ENCODE measurements at places on chromosomes 2 and 18.
A peak's percentile ranks its signal among the peaks of the same experiment; 100 is the strongest.

GRCh38 chr18:1075322-1075721, 170.7 kb downstream of the ADCYAP1 start:
- ATAC-seq = no peak
- H3K36me3 ChIP-seq = no peaks in the 10 kb centered on the region
- H3K27me3 ChIP-seq = no peaks in the 10 kb centered on the region
- no peak overlapping the region for H3K4me3 ChIP-seq

- no peaks in the 10 kb centered on the region for H3K27me3 ChIP-seq
- H3K4me1 ChIP-seq = peaks cover 13% of the 10 kb centered on the region
- no peak for ATAC-seq
- no peaks in the 10 kb centered on the region for H3K36me3 ChIP-seq
Measured at GRCh38 chr2:60294901-60295635, 258.4 kb downstream of the BCL11A start.

GRCh38 chr2:47488870-47489584, 86.1 kb downstream of the MSH2 start:
- H3K4me1 ChIP-seq = peaks cover 11% of the 10 kb centered on the region
- H3K4me3 ChIP-seq = no peak overlapping the region
- H3K27ac ChIP-seq = no peak overlapping the region
- H3K36me3 ChIP-seq = peaks cover 16% of the 10 kb centered on the region
- no peak for ATAC-seq

DNA sequence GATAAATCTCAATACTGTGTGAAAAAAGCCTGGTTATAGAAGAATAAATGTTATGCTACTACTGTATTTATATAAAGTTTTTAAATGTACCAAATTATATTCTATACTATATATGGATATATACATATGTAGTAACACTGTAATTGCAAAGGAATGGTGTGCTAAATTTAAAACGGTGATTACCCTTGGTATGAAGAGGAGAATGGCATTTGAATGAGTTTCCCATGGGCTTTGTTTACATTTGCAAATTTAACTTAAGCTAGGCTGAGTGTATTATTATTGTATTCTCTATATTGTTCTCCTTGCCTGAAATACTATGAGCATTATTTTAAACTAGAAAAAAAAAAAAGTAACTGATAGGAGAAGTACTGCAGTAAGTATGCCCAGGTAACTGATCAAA, 4.7 kb upstream of the SP3 start:
- H3K36me3 ChIP-seq = peaks cover 6% of the 10 kb centered on the region
- no peak for ATAC-seq
- no peak overlapping the region for H3K27ac ChIP-seq
- no peak overlapping the region for H3K4me3 ChIP-seq
- H3K27me3 ChIP-seq = no peaks in the 10 kb centered on the region

DNA sequence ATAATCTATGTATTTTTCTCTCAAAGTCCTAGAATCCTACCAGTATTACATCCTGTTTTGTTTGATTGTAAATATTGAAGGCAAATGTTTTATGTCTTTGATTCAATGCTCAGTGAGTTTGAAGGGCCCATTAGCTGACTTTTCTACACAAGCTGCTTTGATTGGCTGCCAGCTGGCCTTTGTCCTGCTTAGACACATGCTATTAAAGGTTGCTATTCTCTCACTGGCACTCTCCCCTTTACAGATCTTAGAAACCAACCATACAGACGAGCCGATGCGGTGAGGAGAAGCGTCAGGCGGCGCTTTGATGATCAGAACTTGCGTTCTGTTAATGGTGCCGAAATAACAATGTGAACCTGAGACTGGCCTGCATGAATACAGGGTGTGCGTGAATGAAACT, 69.7 kb downstream of the PRPF40A start:
- no peaks in the 10 kb centered on the region for H3K27me3 ChIP-seq
- H3K4me1 ChIP-seq = no peaks in the 10 kb centered on the region
- peaks cover 5% of the 10 kb centered on the region for H3K36me3 ChIP-seq
- no peak overlapping the region for H3K27ac ChIP-seq

DNA sequence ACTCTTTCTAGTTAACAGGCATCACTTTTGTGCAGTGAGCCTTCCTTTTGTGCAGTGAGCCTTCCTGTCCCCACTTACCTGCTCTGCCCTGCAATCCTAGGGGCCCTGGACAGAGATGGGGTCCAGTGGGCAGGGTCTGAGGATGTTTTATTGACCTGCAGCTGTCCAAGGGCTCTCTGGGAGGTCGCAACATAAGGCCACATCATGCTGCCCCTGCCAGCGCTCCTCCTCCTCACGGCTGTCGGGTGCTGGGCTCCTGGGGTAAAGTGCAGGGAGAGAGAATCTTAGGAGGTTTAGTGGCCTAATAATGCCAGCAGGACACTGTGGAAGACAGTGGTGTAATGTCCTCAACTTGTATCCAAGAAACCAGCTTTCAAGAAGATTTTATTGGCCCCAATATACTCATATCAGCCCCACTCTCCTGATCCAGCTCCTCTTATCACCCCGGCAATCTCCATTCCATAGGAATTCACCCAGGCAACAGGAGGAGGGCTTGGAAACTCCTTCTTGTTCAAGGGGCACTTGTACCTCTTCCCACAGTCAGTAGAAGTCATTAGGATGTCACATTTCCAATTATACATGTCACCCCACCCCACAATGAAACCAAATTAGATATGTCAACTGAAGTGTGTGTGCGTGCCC, 41.9 kb upstream of the ASB18 start:
- H3K27me3 ChIP-seq = peaks cover 16% of the 10 kb centered on the region
- no peak overlapping the region for H3K4me3 ChIP-seq
- H3K4me1 ChIP-seq = no peaks in the 10 kb centered on the region
- no peaks in the 10 kb centered on the region for H3K36me3 ChIP-seq
- ATAC-seq = peak; percentile 37

DNA sequence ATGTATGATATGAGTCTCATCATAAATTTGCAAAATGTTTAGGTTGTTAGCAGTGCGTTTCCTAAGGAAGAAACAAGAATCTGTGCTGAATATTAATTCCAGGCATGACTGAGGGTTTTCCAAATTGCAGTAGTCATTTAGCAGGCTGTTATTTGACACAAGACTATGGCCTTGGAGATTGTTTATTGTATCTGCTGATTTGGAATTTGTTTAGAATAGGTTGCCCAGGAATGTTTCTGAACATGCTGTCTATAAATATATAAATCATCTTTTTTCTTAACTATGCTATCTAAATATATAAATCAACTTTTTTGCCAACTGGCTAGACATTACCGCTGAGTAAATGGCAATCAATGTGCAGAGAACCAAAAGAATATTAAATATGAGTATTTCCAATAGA, 90.9 kb downstream of the DOK6 start:
- H3K27ac ChIP-seq = no peak overlapping the region
- H3K36me3 ChIP-seq = no peaks in the 10 kb centered on the region
- ATAC-seq = no peak
- no peaks in the 10 kb centered on the region for H3K27me3 ChIP-seq

DNA sequence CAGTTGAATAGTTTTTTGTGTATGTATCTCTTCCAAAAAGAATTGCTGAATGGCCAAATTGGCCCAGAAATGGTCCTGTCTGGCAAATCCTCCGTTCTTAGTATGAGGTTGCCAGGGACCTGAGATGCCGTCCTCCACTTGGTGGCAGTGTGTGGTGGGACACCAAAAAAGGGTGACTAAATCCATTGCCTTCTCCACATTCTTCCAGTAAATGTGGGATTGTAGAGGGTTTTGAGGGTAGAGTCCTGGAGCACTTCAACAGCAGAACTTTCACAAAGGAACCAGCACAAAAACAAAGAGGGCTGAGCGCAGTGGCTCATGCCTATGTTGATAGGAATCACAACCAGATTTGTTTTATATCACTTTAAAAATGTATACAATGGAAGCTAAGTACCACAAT, 199.9 kb downstream of the BCL2 start:
- no peak overlapping the region for H3K4me3 ChIP-seq
- peaks cover 13% of the 10 kb centered on the region for H3K4me1 ChIP-seq
- no peak for ATAC-seq
- H3K27ac ChIP-seq = no peak overlapping the region
- no peaks in the 10 kb centered on the region for H3K27me3 ChIP-seq
- H3K36me3 ChIP-seq = no peaks in the 10 kb centered on the region

DNA sequence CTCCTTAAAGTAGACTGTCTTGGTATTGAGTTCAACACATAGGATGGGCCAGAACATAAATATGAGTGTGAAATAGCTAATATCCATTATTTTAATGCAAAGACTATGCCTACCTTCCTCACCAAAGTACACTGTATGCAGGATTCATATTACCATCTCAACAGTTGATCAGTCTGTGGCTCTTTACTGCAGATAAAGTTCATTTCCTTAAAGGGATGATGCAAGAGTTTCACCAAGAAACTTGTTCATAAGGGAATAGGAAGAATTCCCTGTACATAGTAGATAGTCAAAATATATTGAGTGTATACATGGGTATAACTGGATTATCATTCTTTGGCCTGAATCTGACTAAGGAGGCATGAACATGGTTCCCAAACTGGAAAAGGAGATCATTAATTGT, 35.0 kb downstream of the MARS2 start:
- no peak overlapping the region for H3K4me3 ChIP-seq
- no peak overlapping the region for H3K27ac ChIP-seq
- no peak for ATAC-seq

DNA sequence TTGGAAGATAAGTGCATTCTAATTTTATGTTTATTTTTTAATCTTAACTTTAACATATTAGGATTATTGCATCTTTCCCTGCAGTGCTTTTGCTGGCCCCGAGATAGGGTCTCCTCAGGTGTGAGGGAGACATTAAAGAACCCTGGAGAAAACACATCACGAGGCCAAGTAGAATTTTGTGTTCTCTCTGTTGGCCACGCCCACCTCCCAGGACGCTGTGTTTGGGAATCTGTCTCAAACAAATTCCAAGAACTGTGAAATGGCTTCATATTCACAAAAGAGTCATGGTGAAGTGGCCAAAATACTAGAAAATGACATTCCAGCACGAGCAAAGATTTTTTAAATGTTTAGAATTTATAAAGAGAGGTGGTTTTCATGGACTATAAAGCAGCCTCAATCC, 27.3 kb downstream of the RNF144A start:
- no peak for ATAC-seq
- H3K4me3 ChIP-seq = no peak overlapping the region
- no peak overlapping the region for H3K27ac ChIP-seq

- H3K4me1 ChIP-seq = peaks cover 7% of the 10 kb centered on the region
- H3K27ac ChIP-seq = no peak within 1 kb of the TSS
- peak; percentile 67 for ATAC-seq
Measured at GRCh38 chr2:85132834-85133637, at the start of gene TCF7L1. Gene TCF7L1, plus strand, starts transcription at chr2:85133392. Its CDS starts 293 bp downstream, at chr2:85133685.

DNA sequence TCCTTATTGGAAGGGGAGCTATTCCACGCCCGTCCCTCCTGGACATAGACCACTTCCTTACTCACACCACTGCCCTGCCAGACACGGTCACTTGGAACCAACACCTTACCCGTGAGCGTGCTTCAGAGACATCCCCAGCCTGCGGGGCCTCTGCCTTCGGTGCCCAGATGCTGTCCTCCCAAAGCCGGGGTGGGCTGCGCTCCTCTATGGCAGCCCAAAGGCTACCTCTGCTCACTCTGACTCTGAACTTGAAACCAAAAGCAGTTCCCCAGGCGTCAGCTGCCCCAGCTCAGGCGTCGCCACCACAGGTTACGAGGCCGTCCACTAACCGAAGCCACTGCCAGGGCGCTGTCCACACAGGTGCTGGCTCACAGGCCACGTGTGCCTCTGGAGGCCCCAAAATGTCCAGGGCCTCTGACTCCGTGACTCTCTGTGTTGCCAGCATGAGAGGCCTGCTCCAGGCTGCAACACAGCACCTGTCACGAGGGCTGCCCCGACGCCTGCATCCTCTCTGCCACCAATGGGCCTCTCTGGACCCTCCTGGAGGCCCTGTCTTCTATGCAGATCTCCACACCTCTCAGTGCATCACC, 23.8 kb downstream of the HDAC4 start:
- no peak for ATAC-seq
- H3K4me3 ChIP-seq = no peak overlapping the region
- peaks cover 9% of the 10 kb centered on the region for H3K36me3 ChIP-seq
- no peak overlapping the region for H3K27ac ChIP-seq
- H3K4me1 ChIP-seq = peaks cover 34% of the 10 kb centered on the region

DNA sequence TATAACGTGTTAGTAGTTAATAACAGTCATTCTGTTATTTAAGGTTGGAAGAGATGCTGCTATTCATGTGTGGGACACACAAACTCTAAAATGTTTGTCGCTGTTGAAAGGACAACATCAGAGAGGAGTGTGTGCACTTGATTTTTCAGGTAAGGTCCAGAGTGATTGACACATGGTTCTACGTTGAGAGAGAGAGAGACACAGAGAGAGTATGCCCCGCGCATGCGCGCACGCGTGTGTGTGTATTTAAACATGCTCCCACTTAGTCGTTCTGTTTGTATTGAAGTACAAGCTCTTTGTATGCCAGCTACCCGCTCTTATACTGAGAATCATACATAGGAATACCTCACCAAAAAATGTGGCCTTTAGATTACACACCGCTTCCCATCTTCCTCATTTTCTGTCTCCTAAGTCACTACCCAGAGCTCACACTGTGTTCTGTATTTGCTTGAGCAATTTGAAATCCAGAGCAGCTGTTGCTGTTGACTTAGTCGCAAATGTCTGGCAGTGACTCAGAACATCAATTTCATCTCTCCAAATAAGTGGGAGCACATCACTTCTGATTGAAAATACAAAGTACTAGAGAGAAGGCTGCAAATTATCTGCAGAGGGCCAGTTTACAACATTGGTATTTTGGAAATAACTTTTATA, 148.1 kb downstream of the EML6 start:
- H3K27ac ChIP-seq = no peak overlapping the region
- no peak overlapping the region for H3K4me3 ChIP-seq
- ATAC-seq = no peak
- H3K27me3 ChIP-seq = no peaks in the 10 kb centered on the region
- peaks cover 11% of the 10 kb centered on the region for H3K36me3 ChIP-seq

DNA sequence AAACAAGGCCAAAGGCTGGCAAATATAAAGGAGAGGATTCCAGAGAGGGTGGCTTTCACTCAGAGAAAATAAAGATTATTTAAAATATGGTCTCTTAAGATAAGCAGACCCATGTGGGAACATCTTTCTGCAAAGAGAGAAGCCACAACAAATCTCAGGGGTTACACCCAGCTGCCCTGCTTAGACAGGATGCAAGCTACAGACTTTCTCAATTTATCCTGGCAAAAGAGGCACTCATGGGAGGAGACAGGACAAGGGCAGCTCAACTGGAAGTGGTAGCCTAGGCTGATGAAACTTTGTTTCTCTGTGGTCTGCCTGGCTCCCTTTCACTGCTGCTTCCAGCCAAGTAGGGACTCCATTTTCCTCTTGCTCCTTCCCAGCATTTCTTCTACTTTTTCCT, 25.9 kb upstream of the SULT1C4 start:
- H3K27ac ChIP-seq = no peak overlapping the region
- ATAC-seq = no peak
- no peaks in the 10 kb centered on the region for H3K36me3 ChIP-seq
